Naive thymus-derived CD8-positive, alpha-beta T cell (primary cell): ENCODE measurements at places on chromosomes 2 and 18.
A peak's percentile ranks its signal among the peaks of the same experiment; 100 is the strongest.

GRCh38 chr2:40178971-40179370, 272.9 kb downstream of the SLC8A1 start:
- H3K4me3 ChIP-seq, result no peak overlapping the region
- H3K27me3 ChIP-seq, result no peaks in the 10 kb centered on the region
- H3K27ac ChIP-seq, result no peak overlapping the region

DNA sequence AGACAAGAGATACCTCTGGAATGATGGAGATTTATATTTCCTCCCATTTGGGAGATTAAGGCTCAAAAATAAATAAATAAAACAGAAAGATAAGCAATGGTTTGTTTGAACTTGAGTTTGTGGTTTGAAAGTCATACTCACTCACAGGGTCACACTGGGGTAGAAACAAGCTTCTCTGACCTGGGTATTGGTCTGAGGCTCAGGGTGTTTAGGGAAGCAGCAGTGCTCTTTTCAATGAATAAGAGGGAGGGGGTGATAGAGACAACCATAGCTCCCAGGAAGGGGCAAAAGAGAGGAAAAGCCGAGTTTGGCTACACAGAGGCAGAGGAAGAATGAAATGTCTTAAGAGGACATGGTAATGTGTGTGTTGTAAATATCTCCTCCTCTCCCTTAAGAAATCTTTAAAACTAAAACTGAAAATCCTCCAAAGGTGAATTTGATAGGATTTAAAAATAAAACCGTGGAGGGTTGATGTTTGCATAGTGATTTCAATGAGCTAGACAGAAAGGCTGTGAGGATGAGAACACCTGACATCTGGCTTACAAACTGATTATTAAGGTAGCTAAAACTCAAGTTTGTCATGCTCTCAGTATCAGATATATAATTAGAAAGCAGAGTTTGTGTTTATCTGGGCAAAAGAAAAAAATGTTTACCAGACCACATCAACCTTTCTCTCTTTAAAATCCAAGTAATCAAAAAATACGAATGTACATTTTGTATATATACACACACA, 159.9 kb upstream of the TMEFF2 start:
- H3K4me1 ChIP-seq, result no peaks in the 10 kb centered on the region
- H3K36me3 ChIP-seq, result no peaks in the 10 kb centered on the region
- no peak overlapping the region for H3K27ac ChIP-seq
- no peak for DNase-seq
- no peaks in the 10 kb centered on the region for H3K27me3 ChIP-seq
- no peak overlapping the region for H3K4me3 ChIP-seq

DNA sequence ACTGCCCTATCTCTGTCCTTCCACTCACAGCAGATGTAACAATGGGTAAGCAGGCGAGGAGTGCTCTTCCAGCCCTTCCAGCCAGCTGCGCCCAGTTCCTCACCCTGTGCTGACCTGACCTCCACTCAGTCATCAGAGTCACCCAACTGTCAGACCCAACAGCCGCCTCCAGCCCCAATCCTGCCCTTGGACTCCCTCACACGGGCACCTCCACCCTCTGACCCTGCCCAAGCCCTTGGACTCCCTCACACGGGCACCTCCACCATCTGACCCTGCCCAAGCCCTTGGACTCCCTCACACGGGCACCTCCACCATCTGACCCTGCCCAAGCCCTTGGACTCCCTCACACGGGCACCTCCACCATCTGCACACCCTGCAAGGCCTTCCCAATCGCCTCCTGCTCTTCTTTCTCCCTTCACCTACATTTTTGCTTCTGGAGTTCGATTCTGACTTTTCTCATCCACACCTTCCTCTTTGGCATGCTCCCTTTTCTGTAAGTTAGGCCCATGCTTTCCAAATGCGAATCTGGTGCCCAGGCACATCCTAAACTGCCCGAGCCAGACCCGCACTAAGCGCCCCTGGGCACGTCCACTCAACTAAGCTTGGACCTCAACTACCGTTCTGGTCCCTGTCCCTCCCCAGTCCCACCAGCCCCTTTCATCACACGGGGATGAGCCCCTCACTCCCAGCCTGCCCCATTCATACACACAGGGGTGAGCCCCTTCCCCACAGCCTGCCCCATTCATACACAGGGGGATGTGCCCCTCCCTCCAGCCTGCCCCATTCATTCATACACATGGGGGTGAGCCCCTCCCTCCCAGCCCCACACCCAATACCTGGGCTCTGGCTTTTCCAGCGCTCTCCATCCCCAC, 15.9 kb downstream of the EIPR1 start:
- H3K4me1 ChIP-seq, result peaks cover 59% of the 10 kb centered on the region
- no peak overlapping the region for H3K27ac ChIP-seq
- no peak for DNase-seq
- no peaks in the 10 kb centered on the region for H3K36me3 ChIP-seq
- H3K27me3 ChIP-seq, result no peaks in the 10 kb centered on the region

DNA sequence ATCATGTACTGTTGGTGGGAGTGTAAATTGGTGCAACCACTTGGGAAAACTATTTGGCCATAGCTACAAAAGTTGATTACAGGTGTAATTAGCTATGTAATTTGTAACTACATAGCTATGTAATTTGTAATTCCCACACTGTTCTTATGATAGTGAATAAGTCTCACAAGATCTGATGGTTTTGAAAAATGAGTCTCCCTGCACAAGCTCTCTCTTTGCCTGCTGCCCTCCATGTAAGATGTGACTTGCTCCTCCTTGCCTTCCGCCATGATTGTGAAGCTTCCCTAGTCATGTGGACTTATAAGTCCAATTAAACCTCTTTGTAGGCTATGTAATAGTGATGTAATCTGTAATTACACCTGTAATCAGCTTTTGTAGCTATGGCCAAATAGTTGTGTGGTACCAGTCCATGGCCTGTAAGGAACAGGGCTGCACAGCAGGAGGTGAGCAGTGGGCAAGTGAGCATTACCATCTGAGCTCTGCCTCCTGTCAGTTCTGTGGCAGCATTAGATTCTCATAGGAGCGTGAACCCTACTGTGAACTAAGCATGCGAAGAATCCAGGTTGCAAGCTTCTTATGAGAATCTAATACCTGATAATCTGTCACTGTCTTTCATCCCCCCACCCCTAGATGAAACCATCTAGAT, 133.7 kb upstream of the COPS8 start:
- peaks cover 22% of the 10 kb centered on the region for H3K27me3 ChIP-seq
- no peak overlapping the region for H3K4me3 ChIP-seq
- no peak overlapping the region for H3K27ac ChIP-seq

- peak overlapping the region; percentile 88 for H3K4me3 ChIP-seq
- H3K27ac ChIP-seq, result peak overlapping the region; percentile 88
- peaks cover 58% of the 10 kb centered on the region for H3K4me1 ChIP-seq
- H3K36me3 ChIP-seq, result peaks cover 24% of the 10 kb centered on the region
- DNase-seq, result no peak
- H3K27me3 ChIP-seq, result no peaks in the 10 kb centered on the region
Observed at GRCh38 chr2:97711394-97711711, 2.0 kb upstream of the ZAP70 start.

DNA sequence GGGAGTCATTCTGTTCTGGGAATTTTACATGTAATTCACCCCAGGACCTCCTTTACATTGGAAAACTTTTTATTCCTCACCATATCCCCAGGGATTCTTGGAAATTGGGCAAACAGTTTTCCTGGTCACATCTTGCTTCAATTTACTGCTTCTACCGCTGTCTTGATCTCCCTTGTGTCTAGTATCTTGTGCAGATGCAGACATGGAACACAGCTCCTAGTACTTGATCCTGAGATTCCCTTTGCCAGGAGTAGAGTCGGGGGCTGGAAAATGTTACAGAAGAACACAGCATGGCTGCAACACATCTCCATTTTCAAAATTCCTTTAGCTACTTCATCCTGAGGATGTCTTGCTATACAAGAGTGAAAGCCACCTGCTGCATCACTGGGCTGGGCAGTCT, 472.8 kb downstream of the PLCL1 start:
- H3K4me1 ChIP-seq, result no peaks in the 10 kb centered on the region
- H3K36me3 ChIP-seq, result no peaks in the 10 kb centered on the region
- H3K27ac ChIP-seq, result no peak overlapping the region
- H3K27me3 ChIP-seq, result peaks cover 5% of the 10 kb centered on the region
- DNase-seq, result no peak

- no peaks in the 10 kb centered on the region for H3K4me1 ChIP-seq
- no peak overlapping the region for H3K4me3 ChIP-seq
- no peaks in the 10 kb centered on the region for H3K27me3 ChIP-seq
- DNase-seq, result no peak
Observed at GRCh38 chr2:52934323-52934898, 833.2 kb upstream of the CHAC2 start.

DNA sequence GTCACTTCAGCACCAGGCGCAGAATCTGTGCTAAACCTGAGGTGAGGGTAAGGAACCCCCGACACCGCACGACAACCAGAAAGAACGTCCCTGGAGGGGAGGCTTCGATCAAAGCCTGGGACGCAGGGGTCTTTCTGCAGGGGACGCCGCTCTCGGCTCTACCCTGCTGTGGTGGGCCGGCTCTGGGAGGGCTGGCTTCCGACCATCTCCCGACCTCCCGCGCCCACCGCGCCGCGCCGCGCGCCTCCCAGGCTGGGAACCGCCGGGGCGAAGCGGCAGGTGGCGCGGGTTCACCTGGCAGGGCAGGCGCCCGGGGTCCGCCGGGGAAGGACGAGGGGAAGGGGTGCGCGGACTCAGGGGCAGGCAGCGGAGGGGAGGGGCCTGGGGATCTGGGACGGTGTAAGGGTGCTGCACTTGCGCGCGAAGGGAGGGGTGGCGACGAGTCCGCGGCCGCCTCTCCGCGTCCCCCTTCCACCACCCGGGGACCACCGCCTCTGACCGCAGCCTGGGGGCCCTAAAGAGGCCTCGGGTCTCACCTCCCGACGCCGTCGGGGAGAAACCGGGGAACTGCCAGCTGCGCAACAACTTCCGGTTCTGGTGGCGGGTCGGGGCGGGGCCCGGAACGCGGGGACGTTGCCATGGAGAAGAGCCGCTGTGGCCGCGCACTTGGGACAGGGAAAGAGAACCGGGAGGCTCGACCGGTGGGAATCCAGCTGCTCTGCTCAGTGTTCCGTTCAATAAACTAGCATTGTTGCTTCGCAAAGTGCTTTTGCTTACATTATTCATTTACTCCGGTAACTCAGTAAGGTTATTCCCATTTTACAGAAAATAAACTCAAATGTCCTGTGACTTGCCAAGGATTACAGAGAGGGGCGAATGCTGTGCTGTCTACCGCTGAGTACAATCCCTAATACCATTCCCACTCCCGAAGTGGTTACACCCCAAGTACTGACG, at the start of gene ZNF396:
TSS of gene ZNF396 (minus strand) at position 596 of the 954 bp plus-strand sequence. CDS start 3,045 bp downstream, outside the sequence.
- peak within 1 kb of the TSS; percentile 90 for H3K4me3 ChIP-seq
- H3K36me3 ChIP-seq, result no peaks in the 10 kb centered on the region
- H3K4me1 ChIP-seq, result peaks cover 10% of the 10 kb centered on the region
- peaks cover 3% of the 10 kb centered on the region for H3K27me3 ChIP-seq
- peak; percentile 50 for DNase-seq

- no peak for DNase-seq
- H3K4me1 ChIP-seq, result peaks cover 61% of the 10 kb centered on the region
- peak overlapping the region; percentile 66 for H3K27ac ChIP-seq
- H3K27me3 ChIP-seq, result no peaks in the 10 kb centered on the region
- H3K36me3 ChIP-seq, result no peaks in the 10 kb centered on the region
- H3K4me3 ChIP-seq, result peak overlapping the region; percentile 7
Observed at GRCh38 chr18:59907172-59907571, 7.4 kb downstream of the PMAIP1 start.

GRCh38 chr2:201407265-201407664, 44.0 kb downstream of the TRAK2 start:
- DNase-seq, result no peak
- H3K4me3 ChIP-seq, result no peak overlapping the region
- peaks cover 16% of the 10 kb centered on the region for H3K4me1 ChIP-seq
- no peak overlapping the region for H3K27ac ChIP-seq

GRCh38 chr18:43563780-43564179, 286.5 kb upstream of the SYT4 start:
- no peak overlapping the region for H3K27ac ChIP-seq
- H3K4me1 ChIP-seq, result no peaks in the 10 kb centered on the region
- no peak for DNase-seq
- no peaks in the 10 kb centered on the region for H3K27me3 ChIP-seq
- H3K4me3 ChIP-seq, result no peak overlapping the region
- H3K36me3 ChIP-seq, result no peaks in the 10 kb centered on the region

DNA sequence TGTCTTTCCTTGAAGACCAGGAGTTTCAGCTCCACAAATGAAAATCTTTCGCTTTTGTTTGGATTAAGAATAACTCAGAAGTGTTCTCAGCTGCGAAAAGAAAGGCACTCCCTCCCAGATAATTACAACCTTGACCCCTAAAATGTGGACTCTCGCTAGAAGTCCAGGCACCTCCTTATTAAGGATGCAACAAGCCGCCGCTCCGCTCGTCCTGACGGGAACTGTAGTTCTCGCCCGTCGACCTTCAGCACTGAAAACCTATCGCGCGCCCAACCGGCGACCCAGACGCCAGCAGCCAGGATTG, 559 bp downstream of the IMMT start:
- H3K27me3 ChIP-seq, result no peaks in the 10 kb centered on the region
- H3K27ac ChIP-seq, result peak overlapping the region; percentile 96
- DNase-seq, result no peak
- H3K36me3 ChIP-seq, result peaks cover 6% of the 10 kb centered on the region
- H3K4me1 ChIP-seq, result peaks cover 69% of the 10 kb centered on the region
- peak overlapping the region; percentile 91 for H3K4me3 ChIP-seq

DNA sequence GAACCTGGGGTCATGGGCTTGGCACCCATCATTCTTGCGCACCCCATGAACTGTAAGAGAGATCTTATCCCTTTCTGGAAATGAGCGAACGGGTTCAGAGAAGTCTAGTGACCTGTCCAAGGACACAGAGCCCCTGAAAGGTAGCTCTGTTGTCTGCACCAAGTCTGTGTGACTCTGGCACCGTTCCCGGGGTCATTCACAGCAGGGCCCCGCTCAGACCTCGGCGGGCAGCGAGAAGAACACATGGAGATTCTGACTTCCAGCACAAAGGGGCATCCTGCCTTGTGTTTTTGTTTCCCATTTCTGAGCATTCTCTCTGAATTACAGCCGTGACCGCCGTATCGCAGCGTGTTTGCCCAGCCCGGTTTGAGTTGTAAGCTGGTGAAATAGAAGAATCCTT, 231.7 kb downstream of the KLHL29 start:
- no peak overlapping the region for H3K4me3 ChIP-seq
- DNase-seq, result no peak
- H3K4me1 ChIP-seq, result peaks cover 20% of the 10 kb centered on the region
- no peak overlapping the region for H3K27ac ChIP-seq

- H3K36me3 ChIP-seq, result no peaks in the 10 kb centered on the region
- DNase-seq, result no peak
- H3K27me3 ChIP-seq, result no peaks in the 10 kb centered on the region
- no peak overlapping the region for H3K27ac ChIP-seq
- H3K4me3 ChIP-seq, result no peak overlapping the region
- no peaks in the 10 kb centered on the region for H3K4me1 ChIP-seq
Observed at GRCh38 chr2:171811245-171811628, 82.8 kb downstream of the SLC25A12 start.

- no peak for DNase-seq
- no peaks in the 10 kb centered on the region for H3K27me3 ChIP-seq
Observed at GRCh38 chr2:183868707-183869106, 729.6 kb upstream of the ZNF804A start.

- no peak for DNase-seq
- H3K27ac ChIP-seq, result no peak overlapping the region
- H3K4me3 ChIP-seq, result no peak overlapping the region
Observed at GRCh38 chr2:44680424-44680971, 261.0 kb upstream of the SIX3 start.

GRCh38 chr2:237939251-237939650, 27.6 kb upstream of the UBE2F start:
- no peak for DNase-seq
- no peaks in the 10 kb centered on the region for H3K27me3 ChIP-seq
- no peak overlapping the region for H3K27ac ChIP-seq
- peaks cover 7% of the 10 kb centered on the region for H3K36me3 ChIP-seq
- H3K4me1 ChIP-seq, result peaks cover 44% of the 10 kb centered on the region
- H3K4me3 ChIP-seq, result no peak overlapping the region
